Muscle of back (tissue), 13 donors: ENCODE measurements at places on chromosomes 12 and 14. TPM values are rescaled to one million over a fixed set of nuclear protein-coding genes. Genes with fewer than 3 reads are reported as not detected.

TPPP2 gene
- 0.72 TPM for polyA plus RNA-seq

NKX2-1 gene
- polyA plus RNA-seq, result not detected

GRCh38 chr14:75120541-75121291, 6.1 kb downstream of the NEK9 start:
- no peak for DNase-seq

FGF23 gene
- polyA plus RNA-seq, result 0.22 TPM

IFI27 gene
- 5.8 TPM for polyA plus RNA-seq

FERMT2 gene
- 103 TPM for polyA plus RNA-seq

DNA sequence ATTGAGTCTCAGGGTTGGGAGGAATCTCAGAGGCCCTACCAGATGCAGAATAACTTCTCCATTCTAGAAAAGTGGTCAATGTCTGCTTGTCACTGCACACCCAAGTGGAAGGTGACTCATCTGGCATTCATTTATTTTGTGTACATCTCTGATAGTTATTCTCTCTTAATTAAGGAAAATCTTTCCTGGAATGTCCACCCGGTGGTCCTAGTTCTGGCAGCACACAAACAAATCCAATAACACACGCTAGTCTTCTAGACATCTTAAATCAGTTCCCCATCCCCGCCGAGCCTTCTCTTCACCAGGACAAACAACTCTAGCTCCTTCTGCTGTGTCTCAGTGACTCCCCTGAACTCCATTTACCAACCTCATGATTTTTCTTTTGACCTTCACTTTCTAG, 50.0 kb upstream of the SCN8A start:
- no peak for DNase-seq

- peak; percentile 69 for DNase-seq
These were observed at the start of gene TMCC3 for GRCh38 chr12:94650143-94651056. Gene TMCC3, minus strand, starts transcription at chr12:94650557. Its CDS starts 127 bp downstream, at chr12:94650430.

- no peak for DNase-seq
These were observed 26.5 kb downstream of the ZBTB42 start for GRCh38 chr14:104827177-104828055.

LRP1-AS gene
- 0.58 TPM for polyA plus RNA-seq

DNA sequence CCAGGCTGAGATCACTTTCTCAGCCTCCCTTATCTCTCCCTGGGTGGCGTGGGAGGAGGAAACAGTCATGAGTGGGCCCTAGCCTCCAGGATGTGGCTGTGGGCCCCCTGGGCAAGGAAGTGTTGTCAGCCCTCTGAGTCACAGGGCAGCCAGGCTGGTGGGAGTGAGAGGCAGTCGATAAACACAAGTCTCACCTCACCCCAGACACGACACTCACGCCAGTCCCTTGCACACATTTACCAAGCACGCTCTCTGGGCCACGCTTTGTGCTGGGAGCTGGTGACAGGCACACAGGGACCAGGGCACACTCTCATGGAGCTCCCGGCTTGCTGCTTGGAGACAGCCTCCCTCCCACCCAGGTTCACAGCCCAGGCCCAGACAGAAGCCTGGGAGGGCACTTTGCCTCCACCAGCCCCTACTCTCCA, 1.9 kb upstream of the KRT79 start:
- no peak for DNase-seq

- no peak for DNase-seq
These were observed 135.2 kb downstream of the HMGA2 start for GRCh38 chr12:65959452-65959851.
